ENCODE measurements at places on chromosomes 12 and 14. TPM values are rescaled to one million over a fixed set of nuclear protein-coding genes. Genes with fewer than 3 reads are reported as not detected.

GNB3 gene
- 0.21 TPM for total RNA-seq

KLC1 gene
- 98.0 TPM for total RNA-seq

PGF gene
- 7.3 TPM for total RNA-seq

MSI1 gene
- total RNA-seq = 4.1 TPM

PTPN21 gene
- total RNA-seq = 15.0 TPM

PRICKLE1 gene
- 20.1 TPM for total RNA-seq

IAPP gene
- total RNA-seq = not detected

DPY19L2 gene
- total RNA-seq = 6.6 TPM

Data from Panc1 (cell line).